ENCODE measurements at places on chromosomes 5 and 9.
A peak's percentile ranks its signal among the peaks of the same experiment; 100 is the strongest.

GRCh38 chr5:53942724-53943123 lies 367.6 kb downstream of the ARL15 start:
- DNase-seq: no peak

GRCh38 chr5:2867373-2867933 lies 116.0 kb upstream of the IRX2 start:
- DNase-seq: no peak

- DNase-seq: no peak
Measured at GRCh38 chr9:135365013-135365768, 114.4 kb upstream of the PPP1R26 start.

DNA sequence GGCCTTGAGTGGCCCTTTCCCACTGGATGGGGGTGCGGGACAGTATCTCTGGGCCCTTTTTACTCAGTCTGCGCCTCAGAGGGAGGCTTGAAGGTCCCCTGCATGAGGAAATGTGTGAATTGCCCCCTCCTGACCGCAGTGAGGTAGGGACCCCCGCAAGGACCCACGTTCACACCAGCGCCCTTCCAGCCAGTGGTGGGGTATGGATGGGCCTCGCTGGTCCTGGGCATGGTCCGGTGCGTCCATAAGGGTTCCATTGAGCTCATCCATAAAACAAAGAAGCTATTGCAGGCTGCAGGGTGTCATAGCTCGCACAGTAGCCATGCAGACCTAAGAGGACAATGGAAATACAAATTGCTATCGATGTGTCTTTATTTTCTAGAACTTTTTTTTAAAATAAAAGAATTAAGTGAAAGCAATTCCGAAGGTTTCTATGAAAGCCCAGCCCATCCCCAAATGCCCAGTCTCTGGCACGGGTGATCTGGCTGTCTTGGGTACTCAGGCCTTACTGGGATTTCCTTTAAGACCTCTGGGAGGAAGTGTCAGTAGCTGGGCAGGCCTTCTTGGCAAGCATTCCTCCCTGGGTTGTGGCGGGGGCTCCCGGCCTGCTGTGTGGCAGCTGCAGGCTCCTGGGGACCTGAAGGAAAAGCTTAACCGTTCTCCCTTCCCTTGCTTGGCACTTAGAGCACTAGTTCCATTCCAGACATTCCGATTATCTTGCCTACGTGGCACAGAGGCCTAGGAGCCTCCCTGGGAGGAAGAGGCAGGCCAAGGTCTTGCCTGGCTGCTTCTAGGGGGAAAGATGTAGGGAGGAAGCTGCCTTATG lies 1.5 kb upstream of the SEMA5A start:
- no peak for DNase-seq

DNA sequence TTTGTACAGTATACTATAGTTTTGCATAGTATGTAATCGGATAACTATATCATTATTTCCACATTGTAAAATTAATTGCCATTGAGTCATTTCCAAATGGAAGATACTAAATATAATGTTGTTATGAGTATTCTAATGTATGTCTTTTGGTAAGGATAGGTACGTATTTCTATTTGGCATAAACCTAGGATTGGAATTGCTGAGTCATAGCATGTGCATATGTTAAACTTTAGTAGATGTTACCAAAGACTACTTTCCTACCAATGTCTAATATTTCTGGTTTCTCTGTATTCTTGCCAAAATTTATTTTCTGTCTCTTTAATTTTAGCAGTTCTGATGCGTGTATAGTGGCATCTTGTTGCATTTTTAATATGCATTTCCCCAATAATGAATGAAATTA lies 825.1 kb upstream of the ARRDC3 start:
- no peak for DNase-seq

GRCh38 chr9:90379771-90380170 lies 262.9 kb downstream of the DIRAS2 start:
- no peak for DNase-seq

DNA sequence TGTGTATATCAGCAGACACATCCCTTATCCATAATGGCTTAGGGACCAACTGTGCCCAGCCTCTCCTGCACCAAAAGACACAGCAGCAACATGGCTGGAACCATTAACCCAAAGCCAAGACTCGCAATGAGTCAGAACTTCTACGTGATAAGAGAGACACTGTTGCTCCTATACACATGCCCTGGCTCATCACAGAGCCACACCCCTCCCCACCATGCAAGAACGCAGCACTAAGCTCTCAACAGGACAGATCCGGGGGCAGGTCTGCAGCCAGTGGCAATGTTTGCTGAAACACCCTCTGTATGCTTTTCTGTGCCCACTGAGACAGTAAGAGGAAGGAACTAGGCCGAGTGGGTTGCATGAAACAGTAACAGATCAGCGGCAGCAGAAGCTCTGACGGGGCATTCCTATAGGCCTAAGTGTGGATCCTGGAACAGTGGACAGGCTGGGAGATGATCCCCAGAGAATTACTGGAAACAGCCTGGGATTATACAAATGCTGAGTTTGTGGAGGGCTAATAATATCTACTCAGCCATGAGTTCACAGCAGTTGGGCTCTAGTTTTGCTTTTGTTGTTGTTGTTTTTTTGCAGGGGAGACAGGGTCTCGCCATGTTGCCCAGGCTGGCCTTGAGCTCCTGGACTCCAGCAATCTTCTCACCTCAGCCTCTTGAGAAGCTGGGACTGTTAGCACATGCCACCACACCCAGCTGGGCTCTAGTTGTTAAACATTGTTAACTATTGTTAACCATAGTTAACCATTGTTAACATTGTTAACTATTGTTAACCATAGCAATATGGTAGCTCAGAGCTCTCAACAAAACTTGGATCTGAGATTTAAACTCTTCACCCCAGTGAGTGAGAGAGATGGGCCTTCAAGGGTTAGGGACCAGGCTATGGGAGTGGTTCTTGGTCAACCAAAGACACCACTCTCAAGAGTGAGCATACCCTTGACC lies 41.0 kb downstream of the B4GALT1 start:
- DNase-seq: no peak

DNA sequence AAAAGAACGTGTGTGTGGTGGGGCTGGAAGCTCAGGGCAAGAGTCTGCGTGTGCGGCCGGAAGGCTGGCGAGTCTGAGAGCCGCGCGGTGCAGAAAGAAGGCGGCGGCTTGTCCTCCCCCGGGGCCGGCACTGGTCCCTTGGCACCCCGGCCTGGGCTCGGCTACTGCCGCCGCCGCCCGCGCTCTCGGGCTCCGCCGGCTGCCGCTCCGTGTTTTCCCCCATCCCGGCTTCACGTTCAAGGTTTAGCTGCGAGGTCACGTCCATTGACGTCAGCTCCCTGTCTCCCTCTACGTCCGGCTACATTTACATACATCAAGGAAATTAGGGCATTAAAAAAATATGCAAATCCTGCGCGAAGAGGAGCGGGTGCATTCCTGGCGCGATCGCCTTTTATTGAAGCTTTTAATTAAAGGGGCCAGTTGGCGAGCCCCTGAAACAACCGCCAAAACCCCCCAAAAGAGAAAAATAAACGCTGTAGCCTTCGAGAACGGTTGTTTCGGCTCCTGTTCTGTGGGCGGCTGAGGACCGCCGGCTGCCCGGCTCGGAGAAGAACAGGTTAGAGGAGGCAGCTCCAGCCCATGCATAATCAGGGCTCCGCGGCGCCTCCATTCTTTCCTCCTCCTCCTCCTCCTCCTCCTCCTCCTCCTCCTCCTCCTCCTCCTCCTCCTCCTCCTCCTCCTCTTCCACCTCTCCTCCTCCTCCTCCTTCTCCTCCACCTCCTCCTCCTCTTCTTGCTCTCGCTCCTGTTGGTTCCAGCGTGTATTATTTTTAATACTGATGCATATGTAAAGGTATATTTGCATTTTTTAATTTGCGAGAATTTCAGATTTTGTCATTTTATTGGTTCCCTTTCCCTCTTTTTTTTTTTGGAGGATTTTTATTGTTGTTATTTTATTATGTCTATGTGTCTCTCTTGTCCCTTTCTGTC lies 207.0 kb downstream of the MEF2C start:
- no peak for DNase-seq

- DNase-seq: no peak
Measured at GRCh38 chr5:68562308-68562707, 346.8 kb downstream of the PIK3R1 start.

- no peak for DNase-seq
Measured at GRCh38 chr9:135969064-135969683, 8.0 kb upstream of the UBAC1 start.

DNA sequence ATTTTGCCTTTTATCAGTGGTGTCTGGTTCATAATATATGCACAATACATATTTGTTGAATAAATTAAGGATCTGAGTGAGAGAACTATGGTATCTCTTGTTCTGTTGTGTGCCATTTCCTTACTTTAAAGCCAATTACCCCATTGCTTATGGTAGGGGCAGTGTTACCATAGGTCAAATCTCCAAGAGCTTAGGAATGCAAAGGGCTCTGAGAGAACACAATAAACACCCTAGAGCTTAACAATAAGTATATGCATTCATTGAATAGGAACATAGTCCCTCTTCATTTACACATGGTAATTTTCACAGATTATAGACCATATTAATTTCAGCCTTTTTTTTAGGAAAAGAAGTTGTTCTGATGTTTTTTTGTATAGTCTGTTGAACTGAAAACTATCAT lies 112.2 kb downstream of the MCTP1 start:
- DNase-seq: no peak

DNA sequence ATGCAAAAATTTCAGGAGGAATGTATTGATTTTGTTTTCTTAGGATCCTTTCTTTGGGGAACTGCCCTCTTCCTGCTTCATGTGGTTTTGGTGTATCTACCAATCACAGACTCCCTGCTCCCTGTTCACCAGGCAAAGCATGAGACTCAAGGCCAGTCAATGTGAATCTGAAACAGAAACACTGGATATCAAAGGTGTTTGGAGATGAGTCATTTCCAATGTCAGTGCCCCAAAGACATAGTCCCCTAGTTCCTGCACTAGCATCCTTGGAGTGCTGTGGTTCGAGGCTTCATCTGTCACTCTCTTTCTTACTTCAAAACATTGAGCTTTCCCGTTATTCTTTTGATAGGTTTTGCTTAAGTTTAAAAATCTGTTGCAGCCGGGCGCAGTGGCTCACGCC lies 8.1 kb downstream of the PPP3R2 start:
- no peak for DNase-seq

DNA sequence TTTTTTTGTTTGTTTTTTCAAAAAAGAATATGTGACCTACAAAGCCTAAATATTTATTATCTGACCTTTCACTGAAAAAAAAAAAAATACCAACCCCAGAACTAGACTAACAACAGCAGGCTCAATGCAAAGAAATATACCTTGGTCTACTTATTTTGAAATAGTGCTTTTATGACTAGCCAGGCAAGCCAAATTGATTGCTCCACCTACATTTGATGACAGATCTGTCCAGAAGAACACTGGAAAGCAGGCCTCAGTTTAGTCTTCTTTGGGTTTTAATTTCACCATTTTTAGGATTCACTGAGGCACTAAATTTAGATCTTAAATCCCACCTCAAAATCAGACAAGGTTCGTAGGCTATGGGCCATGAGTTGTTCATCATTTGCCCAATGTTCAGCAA lies 97.3 kb downstream of the PLPP1 start:
- DNase-seq: no peak

DNA sequence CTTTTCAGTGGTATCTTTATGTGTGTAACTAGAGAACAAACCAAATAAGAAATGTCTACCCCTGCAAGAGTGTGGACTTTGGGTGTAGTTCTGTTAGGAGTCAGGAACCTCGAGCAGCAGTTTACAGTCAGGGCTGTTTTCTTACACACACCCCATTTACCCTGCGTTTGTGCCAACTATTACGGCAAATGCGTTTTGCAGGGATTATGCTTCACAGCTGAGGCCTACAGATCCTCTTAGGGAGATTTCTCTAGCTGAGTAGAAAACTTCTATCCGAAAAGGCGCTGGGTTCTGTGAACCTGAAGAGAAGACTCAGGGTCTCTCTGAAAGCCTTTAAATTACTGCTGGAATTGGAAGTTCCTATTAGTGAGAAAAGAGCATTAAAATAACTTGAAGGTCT lies 51.4 kb downstream of the ACER2 start:
- DNase-seq: no peak

DNA sequence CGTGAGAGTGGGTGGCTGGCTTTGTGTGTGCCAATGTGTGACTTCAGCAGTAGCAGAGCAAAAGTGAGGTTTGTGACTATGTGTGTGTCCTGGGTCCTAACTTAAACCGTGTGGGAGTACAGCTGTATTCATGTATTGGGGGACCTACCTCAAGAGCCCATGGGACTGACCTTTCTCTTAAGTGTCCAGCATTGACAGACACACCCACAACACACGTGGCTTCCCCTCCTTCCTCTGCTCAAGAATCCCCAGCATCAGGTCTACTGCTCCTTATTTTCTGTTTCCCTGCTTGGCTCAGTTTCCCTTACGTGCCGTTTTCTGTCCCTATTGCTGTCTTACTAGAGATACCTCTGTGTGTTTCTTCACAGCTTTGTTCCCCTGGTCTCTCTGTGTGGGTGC lies 616 bp downstream of the IL11RA start:
- no peak for DNase-seq

DNA sequence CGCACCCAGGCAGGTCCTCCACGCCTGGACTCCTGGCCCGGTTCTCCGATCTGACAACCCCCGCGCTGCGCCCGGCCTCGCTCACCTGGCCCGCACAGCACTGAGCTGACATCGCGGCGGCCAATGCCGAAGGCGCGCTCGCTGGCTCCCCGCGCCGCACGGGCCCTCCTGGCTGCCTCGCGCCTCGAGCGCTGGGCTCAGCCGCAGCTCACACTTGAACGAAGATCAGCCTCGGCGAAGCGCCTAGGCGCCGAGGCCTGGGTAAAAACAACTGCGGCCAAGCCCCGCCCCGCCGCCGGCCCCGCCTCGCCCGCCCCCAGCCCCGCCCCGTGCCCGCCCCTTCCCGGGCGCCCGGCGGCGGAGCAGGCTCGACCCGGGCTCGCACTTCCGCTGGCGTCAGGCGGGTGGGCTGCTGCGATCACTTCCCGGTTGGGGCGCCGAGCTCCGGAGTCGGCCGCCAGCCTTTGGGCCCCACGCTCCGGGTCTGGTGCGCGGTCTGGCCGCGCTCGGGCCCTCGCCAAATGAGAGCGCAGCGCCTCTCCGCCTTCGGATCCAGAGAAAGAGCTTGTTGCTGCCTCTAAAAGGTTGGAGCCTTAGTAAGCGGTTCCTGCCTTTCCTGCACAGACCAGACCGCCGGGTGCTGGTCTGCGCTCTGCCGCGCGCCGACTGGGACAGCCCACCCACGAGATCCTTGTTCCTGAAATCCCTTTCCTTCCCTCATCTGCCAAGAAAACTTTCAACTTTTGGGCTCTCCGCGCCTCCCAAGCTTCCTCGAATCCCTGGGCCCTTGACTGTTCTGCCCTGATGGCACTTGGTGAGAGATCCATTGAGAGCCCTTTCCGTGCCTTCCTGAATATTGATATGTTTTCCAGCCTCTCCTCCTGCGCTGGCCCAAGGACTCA lies at the start of gene SERINC5:
Gene SERINC5, minus strand, starts transcription at position 238 of the 902 bp plus-strand sequence. Its CDS starts 126 bp downstream, at position 112.
- DNase-seq: peak; percentile 89

DNA sequence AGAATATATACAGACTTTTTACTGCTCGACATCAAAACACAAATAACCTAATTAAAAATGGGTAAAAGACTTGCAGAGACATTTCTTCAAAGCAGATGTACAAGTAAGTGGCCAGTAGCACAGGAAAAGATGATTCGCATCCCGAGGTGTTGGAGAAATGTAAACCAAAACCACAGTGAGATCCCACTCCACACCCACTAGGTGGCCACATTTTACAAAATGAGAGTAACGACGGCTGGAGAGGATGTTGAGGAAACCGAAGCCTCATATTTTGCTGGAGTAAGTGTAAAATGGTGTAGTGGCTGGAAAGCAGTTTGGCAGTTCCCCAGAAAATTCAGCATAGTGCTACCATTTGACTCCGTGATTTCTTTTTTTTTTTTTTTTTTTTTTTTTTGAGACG lies 21.3 kb upstream of the GBGT1 start:
- DNase-seq: peak; percentile 49

- no peak for DNase-seq
Measured at GRCh38 chr5:176610435-176610773, 448 bp upstream of the GPRIN1 start.
